ENCODE measurements at places on chromosomes 6 and 20.

DNA sequence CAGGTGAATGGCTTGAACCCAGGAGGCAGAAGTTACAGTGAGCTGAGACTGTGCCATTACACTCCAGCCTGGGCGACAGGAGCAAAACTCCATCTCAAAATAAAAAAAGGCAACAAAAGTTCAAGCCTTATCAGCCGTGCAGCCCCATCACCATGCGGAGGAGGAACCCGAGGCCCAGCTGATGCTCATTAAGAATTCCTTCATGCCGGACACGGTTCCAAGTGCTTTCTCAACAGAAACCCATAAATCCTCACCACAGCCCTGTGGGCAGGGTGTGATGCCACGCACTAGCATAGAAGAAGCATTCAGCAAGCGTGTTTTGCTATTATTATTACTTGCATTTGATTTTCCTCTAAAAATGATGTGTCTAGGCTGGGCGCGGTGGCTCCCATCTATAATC is 56.3 kb downstream of the PREX1 start:
- H3K27me3 ChIP-seq = no peaks in the 10 kb centered on the region
- peaks cover 20% of the 10 kb centered on the region for H3K36me3 ChIP-seq

DNA sequence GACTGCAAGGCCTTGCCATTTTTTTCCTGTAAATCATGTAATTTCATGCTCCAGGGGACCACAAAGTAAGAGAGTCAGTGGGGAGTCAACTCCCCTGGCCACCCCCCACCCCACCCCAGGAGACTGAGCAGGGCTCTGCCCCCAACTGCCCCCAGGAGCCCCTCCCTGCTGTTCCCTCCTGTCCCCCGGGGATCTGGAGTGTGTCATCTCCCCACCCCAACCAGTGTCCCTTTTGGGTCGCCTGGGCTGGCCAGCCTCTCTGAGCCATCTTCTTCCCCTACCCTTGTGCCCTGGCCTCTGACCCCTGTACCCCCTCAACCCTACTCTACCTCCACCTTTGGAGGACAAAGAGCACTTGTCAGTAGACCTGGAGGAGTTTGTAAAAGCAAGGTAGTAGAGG is 29.4 kb downstream of the FOXP4 start:
- H3K36me3 ChIP-seq = no peaks in the 10 kb centered on the region
- DNase-seq = no peak
- no peaks in the 10 kb centered on the region for H3K27me3 ChIP-seq
- no peak overlapping the region for H3K27ac ChIP-seq
- H3K4me1 ChIP-seq = no peaks in the 10 kb centered on the region

- H3K27me3 ChIP-seq = peaks cover 3% of the 10 kb centered on the region
- H3K4me3 ChIP-seq = no peak overlapping the region
- H3K4me1 ChIP-seq = no peaks in the 10 kb centered on the region
Measured at GRCh38 chr20:20085071-20085470, 32.7 kb downstream of the CFAP61 start.

DNA sequence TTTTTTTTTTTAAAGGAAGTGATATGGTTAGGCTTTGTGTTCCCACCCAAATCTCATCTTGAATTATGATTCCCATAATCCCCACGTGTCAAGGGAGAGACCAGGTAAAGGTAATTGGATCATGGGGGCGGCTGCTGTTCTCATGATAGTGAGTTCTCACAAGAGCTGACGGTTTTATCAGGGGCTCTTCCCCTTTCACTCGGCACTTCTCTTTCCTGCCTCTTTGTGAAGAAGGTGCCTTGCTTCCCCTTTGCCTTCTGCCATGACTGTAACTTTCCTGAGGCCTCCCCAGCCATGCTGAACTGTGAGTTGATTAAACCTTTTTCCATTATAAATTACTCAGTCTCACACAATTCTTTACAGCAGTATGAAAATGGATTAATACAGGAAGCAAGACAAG is 64.3 kb downstream of the ZFP64 start:
- no peaks in the 10 kb centered on the region for H3K36me3 ChIP-seq
- no peak overlapping the region for H3K27ac ChIP-seq
- H3K27me3 ChIP-seq = no peaks in the 10 kb centered on the region

GRCh38 chr6:162572240-162572639 is 155.3 kb downstream of the PRKN start:
- DNase-seq = no peak
- no peak overlapping the region for H3K27ac ChIP-seq
- no peaks in the 10 kb centered on the region for H3K4me1 ChIP-seq
- H3K4me3 ChIP-seq = no peak overlapping the region
- H3K36me3 ChIP-seq = no peaks in the 10 kb centered on the region

DNA sequence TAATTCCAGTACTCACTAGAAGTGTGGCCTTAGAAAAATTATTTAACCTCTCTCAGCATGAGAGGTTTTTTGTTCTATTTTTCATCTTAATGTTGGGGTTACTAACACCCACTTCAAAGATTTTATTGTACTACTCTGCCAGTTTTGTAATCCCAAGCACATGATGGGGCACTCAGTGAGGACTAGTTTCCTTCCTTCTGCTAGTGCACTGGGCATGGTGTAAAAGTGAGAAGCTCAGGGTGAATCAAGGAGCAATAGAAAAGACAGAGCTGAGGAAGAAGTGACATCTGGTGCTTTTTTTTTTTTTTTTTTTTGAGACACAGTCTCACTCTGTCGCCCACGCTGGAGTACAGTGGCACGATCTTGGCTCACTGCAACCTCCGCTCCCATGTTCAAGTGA is 439.4 kb upstream of the ARID1B start:
- no peak overlapping the region for H3K27ac ChIP-seq
- no peaks in the 10 kb centered on the region for H3K4me1 ChIP-seq
- no peak overlapping the region for H3K4me3 ChIP-seq
- H3K27me3 ChIP-seq = no peaks in the 10 kb centered on the region
- DNase-seq = no peak

DNA sequence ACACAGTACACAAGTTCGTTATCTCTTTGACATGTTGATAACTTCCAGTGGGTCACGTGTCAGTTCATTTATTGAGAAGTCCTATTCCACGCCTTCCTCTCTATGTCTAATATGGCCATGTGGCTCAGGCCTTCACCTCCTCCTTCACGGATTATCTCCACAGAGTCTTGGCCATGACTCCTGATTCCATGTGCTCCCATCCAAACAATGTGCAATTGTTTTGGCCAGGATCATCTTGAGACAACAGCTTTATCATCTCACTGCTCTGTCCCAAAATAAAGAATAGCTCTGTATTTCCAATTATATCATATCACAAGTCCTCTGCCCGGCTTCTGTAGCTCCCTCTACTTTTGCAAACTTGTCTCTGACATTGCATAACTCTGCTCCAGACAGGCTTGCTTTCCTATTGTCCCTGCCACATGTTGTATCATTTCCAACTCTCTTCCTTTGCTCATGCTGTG is 11.1 kb upstream of the TXNDC5 start:
- no peak for DNase-seq
- H3K36me3 ChIP-seq = no peaks in the 10 kb centered on the region
- H3K27me3 ChIP-seq = peaks cover 22% of the 10 kb centered on the region
- no peaks in the 10 kb centered on the region for H3K4me1 ChIP-seq

GRCh38 chr6:3383525-3383924 is 73.3 kb downstream of the SLC22A23 start:
- H3K4me1 ChIP-seq = no peaks in the 10 kb centered on the region
- DNase-seq = no peak
- no peak overlapping the region for H3K27ac ChIP-seq
- H3K4me3 ChIP-seq = no peak overlapping the region
- no peaks in the 10 kb centered on the region for H3K36me3 ChIP-seq

DNA sequence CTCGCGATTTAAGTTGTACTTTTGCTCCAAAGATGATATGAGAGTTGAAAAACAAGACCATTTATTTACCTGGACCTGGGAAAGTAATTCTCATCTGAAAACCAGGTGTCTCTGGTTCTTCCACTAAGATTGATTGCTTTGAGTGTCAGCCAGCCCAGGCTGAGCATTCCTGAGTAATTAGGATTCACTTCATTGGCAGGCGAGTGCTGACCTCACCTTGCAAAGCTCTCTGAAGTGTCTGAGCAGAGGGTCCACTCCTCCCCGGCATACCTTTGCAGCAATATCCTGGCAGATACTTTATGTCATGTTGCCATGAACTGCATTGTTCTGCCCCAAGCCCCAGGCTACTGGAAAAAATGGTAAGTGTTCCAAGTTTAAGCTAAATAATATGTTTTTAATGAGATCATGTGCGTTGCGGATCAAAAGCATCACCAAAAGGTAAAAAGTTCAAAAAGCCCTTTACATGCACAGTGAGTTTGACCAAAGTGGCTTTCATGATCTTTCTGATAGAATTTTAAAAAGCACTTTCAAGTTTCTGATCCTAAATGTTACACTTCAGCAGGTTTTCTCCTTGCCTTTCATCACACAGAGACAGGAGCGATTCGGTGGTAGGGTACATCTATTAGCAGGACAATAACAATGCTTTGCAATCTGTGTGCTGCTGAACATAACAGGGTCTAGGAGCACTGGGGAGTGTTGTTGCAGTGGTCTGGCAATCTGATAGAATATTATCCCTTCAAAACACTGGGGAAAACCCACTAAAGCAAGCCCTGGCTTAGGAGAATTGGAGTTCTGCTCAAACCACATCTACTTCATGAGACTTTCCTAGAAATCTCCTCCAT is 127.8 kb upstream of the EEF1E1 start:
- H3K36me3 ChIP-seq = no peaks in the 10 kb centered on the region
- H3K27me3 ChIP-seq = peaks cover 3% of the 10 kb centered on the region
- no peak for DNase-seq
- H3K4me1 ChIP-seq = no peaks in the 10 kb centered on the region

GRCh38 chr20:50385733-50386640 is 124.2 kb upstream of the PTPN1 start:
- peaks cover 8% of the 10 kb centered on the region for H3K4me1 ChIP-seq
- DNase-seq = no peak
- peaks cover 4% of the 10 kb centered on the region for H3K27me3 ChIP-seq
- no peaks in the 10 kb centered on the region for H3K36me3 ChIP-seq

DNA sequence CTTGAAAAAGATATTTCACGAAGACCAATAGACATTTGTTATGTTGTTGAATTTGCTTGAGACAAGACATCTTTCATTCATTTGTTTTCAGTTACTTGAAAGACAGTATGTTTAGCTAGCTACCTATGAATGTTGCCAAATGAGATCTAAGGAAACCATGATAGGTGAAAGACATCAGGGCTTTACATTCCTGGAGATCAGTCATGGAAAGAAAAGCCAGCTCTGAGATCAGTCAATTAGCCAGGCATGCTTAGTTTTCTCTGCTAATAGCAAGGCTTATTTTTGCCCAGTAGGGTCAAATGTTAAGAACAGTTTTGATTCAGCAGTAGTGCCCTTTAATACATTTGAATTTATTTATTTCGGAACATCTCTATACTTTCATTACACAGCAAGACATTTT is 116.5 kb upstream of the EDN1 start:
- H3K4me3 ChIP-seq = no peak overlapping the region
- no peak overlapping the region for H3K27ac ChIP-seq
- no peak for DNase-seq
- H3K27me3 ChIP-seq = no peaks in the 10 kb centered on the region
- H3K36me3 ChIP-seq = no peaks in the 10 kb centered on the region
- no peaks in the 10 kb centered on the region for H3K4me1 ChIP-seq

DNA sequence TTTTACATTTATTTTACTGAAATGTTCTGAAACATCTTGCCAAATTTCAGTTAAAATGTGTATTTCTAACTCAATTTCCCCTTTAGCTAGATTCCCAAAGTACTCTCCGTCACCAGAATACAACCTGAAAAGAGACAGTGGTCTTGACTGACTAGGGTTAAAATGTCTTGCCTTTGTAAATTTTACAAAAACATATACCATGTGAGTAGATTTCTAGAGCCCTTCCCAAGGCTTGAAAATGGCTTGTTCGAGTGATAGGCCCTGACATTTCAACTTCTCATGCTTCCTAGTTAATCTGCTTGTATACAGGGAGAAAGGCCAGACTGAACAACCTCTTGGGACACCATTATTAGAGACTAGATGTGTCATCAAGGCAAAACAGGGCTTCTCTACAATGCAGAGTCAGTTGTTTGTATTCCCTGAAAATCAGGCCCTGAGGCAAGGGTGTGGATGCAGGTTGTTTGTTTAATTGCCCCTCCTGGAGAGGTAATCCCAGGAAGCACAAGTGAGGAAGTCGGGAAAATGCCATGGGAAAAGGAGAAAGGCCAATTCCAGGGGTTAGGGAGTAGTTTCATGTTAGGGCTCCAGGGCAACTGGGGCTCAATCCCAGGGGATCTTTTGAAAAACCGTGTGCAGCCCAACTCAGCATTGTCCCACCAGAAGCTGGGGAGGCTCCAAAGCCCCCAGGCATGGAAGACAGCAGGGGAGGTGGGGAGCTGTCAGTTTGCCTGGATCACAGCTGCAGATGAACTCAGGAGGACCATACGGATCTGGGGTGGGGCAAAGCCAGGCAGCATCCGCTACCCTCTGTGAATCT is 11.6 kb upstream of the TFB1M start:
- no peak overlapping the region for H3K4me3 ChIP-seq
- H3K27me3 ChIP-seq = peaks cover 6% of the 10 kb centered on the region
- no peak overlapping the region for H3K27ac ChIP-seq
- H3K36me3 ChIP-seq = no peaks in the 10 kb centered on the region

DNA sequence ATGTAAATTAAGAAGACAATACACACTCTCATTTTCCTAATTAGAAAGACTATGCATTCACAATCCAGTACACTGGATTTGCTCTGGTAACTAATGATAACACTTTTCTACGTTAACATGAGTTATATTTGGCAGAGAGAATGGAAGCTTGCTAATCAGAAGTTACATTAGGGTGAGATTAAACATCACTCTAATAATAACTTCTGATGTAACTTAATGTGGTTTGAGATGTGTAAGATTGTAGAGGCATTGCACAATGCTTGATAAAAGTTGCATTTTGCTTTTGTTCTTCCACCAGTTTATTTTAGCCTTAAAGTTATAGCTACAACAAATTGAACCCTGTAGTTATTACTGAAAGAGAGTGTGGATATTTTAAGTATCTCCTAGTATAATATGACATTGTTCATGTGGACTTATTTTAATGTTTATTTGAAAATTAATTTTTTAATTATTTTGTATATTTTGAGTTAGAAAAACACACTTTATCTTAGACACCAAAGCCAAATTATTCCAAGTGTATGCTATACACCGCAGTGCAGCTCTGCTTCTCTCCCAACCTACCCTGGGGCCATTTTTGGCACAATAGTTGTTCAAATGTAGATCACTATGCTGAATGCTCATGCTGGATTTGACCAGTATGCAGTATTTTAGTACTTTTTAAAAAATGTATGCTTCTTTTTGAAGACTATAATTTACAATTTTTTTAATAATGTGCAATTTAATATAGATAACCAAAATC is 143.2 kb downstream of the SLC16A10 start:
- no peaks in the 10 kb centered on the region for H3K27me3 ChIP-seq
- no peaks in the 10 kb centered on the region for H3K4me1 ChIP-seq
- H3K27ac ChIP-seq = no peak overlapping the region
- no peak overlapping the region for H3K4me3 ChIP-seq
- no peaks in the 10 kb centered on the region for H3K36me3 ChIP-seq

- no peak for DNase-seq
- no peaks in the 10 kb centered on the region for H3K36me3 ChIP-seq
- H3K27ac ChIP-seq = no peak overlapping the region
- H3K4me3 ChIP-seq = no peak overlapping the region
Measured at GRCh38 chr6:14016432-14016831, 91.7 kb downstream of the RNF182 start.

GRCh38 chr6:13013681-13014503 is 297.3 kb downstream of the PHACTR1 start:
- H3K36me3 ChIP-seq = no peaks in the 10 kb centered on the region
- no peak overlapping the region for H3K4me3 ChIP-seq
- no peaks in the 10 kb centered on the region for H3K4me1 ChIP-seq
- H3K27ac ChIP-seq = no peak overlapping the region
- no peak for DNase-seq
- H3K27me3 ChIP-seq = peaks cover 17% of the 10 kb centered on the region

GRCh38 chr20:51400051-51400926 is 142.2 kb downstream of the NFATC2 start:
- peaks cover 63% of the 10 kb centered on the region for H3K4me1 ChIP-seq
- H3K27ac ChIP-seq = peak overlapping the region; percentile 95
- peaks cover 12% of the 10 kb centered on the region for H3K36me3 ChIP-seq
- peak overlapping the region; percentile 62 for H3K4me3 ChIP-seq
- H3K27me3 ChIP-seq = no peaks in the 10 kb centered on the region
